ENCODE measurements at places on chromosomes 12 and 14. TPM values are rescaled to one million over a fixed set of nuclear protein-coding genes. Genes with fewer than 3 reads are reported as not detected.

DNA sequence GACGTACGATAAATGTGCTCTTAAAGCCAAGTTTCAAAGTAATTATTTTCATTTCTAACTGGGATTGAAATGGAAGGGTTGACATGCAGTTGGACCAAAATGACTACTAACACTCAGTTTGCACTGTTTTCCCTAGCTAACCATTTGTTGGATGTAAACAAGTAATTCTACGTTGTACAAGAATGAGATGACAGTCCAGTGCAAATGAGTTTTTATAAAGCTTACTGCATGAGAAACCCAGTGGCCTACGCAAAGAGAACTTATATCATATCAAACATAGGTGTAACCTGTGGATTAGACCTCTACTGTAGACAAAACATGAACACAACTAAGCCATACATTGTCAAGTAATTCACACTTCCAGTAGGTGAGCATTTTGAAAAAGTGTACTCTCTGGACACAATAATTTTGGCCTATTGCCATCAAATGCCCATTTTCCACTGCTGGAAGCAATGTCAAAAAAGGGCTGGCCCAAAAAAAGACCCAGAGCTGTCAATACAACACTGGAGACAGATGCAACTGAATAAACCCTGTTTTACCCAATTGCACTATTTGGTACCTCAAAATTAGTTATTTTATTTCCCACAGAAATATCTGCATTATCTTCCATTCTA, 12.8 kb downstream of the SLC38A2 start:
- DNase-seq = no peak

DNA sequence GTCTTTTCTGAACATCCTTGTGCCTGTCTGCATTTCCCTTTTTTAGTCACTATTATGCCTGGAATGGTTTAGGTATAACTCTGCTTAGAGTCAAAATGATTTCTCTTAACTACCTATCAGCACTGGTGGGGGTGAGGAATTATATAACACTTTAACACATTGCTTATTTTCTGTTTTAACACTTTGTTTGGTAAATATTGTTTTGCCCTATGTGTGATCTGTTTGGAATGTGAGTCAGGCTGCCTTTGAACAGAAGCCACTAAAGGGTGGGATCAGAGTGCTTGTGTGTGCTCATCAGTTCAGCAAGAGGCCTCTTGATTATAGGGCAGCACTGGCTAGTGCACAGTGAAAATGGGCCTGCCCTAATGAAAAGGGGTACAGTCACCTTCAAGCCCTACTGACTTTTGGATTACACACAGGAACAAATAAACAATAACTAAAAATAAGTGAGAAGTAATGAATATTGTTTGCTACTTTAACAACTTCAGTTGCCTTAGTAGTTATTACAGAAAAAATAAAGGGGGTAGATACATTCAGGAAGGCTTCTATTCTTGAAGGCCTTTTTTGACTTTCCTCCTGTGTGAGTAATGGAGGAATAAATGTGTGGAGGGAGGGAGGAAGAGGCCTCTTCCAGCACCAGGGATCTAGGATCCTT, 23.2 kb downstream of the NGDN start:
- no peak for DNase-seq

DNA sequence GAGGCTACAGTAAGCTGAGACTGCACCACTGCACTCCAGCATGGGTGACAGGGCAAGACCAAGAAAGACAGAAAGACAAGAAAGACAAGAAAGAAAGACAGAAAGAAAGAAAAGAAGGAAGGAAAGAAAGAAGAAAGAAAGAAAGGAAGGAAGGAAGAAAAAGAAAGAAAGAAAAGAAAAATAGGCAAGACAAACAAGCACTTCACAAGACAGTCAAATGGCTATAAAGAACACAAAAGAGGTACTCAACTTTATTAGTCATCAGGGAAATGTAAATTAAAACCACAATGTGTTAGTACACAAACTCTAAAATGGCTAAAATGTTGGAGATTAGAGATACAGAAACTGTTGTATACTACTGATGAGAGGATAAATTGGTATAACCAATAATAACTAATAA, 6.6 kb downstream of the ATXN3 start:
- no peak for DNase-seq

DNA sequence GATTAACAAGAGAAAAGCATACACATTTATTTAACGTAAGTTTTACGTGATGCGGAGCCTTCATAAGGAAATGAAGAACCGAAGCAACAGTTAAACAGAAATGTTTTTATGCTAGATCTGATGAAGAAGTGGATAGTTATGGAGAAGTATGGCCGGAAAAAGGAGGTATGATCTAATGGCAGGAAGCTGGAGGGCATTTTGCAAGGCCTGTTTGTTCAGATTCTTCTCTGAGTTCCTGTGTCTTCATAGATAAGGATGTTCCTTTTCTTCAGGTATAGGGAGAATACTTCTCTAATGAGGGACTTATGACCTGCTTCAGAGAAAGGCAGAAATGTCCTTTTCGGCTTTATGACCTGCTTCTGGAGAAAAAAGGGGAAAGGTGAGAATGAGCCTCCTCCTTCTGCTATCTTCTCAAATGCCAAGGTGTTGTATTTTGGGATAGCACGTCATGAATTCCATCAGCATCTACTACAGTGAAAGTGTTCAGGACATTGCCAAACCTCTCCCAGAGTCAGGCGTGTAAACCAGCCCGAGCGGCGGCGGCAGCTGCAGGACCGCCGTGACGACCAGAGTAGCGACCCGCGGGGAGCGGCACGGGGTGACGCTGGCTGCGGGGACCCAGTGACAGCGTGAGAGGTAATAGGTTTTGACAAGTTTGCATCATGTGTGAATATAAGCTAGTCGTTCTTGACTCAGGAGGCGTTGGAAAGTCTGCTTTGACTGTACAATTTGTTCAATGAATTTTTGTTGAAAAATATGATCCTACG, 33.7 kb upstream of the SGPP1 start:
- no peak for DNase-seq

Gene OR6C2
- total RNA-seq = not detected

GRCh38 chr14:61695695-61696527, 598 bp downstream of the HIF1A start:
- peak; percentile 9 for DNase-seq

GRCh38 chr14:76672123-76672522, 89.1 kb upstream of the VASH1 start:
- no peak for DNase-seq

DNA sequence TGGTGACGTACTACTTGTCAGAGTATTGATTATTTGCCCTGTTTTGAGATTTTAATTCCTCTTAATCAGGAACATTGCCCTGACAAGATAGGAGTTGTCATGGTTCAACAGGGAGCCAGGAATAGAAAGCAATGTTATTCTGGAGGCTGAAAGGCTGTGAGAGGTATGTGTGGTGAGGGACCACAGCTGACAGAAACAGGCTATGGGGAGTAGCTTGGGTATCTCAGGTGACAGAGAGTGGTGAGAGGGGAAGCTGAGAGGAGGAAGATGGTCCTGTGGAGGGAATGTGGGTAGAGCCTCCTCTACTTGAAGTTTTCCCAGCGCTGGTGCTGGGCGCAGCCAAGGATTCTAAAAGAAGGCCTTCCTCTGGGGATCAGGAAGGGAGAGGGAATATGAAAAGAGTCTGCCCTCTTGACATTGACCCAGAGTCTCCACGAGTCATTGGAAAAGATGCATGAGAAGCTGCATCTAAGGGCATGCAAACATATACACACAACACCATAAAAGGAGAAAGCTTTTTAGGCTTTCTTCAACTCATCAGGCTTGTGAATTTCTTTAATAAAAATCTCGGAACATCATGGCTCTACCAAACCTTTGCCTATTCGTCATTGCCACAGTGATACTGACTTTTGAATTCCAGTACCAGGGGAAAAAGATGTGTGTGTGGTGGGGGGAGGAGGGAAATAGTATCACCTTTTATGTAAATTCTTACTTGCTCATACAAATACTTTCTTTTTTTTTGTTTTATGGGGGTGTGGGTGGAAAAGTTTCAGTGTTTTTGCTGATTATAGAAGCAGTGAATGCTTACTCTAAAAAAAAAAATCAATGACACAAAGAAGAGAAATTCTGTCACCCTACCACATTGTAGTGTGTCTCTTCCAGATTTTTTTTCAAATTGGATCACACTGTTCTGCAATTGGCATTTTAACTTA, 39.9 kb upstream of the DHRS7 start:
- no peak for DNase-seq

DNA sequence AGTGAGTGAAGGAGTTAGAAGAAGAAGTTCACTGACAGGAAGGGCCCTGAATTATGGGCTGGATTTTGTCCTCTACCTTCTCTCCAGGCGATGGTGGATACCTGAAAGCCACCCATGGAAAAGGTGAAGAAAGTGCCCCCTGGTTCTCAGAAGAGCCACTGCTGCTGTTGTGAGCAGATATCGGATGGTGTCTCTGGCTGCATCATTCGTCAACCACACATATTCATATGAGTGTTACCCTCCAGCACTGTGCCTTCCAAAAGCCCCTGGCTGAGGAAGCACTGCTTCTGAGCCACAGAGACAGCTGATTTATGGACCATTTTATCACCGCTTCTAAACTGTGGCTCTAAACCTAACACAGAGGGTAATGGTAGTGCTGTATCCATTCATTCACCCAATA, 2.0 kb upstream of the ACTN1 start:
- no peak for DNase-seq

Gene HCAR3
- not detected for total RNA-seq

GRCh38 chr12:6765048-6765633, 1.0 kb upstream of the PTMS start:
- DNase-seq = no peak

Gene FBRSL1
- 20.2 TPM for total RNA-seq

- DNase-seq = no peak
Measured at GRCh38 chr12:73589220-73589619, 948.4 kb upstream of the ATXN7L3B start.

GRCh38 chr14:23062002-23062401, 4.7 kb upstream of the CDH24 start:
- DNase-seq = no peak

GRCh38 chr12:129564768-129565167, 339.1 kb downstream of the TMEM132D start:
- no peak for DNase-seq

Gene TBX3
- total RNA-seq = 0.81 TPM

DNA sequence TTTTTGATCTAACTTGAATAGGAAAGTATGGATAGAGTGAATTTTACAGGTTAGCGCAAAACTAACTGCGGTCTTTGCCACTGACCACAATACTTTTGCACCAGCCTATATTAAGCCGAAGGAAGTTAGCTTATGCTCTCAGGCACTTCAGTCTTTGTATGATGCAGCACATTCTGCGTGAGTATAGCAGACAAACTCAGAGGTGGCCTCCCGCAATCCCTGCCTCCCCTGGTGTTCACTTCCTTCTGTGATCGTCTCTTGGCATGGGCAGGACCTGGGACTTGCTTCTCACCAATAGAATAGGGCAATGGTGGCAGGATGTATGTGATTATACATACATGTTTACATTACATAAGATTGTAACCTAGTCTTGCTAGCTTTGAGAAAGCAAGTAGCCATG, 10.3 kb upstream of the SLC6A13 start:
- DNase-seq = no peak

DNA sequence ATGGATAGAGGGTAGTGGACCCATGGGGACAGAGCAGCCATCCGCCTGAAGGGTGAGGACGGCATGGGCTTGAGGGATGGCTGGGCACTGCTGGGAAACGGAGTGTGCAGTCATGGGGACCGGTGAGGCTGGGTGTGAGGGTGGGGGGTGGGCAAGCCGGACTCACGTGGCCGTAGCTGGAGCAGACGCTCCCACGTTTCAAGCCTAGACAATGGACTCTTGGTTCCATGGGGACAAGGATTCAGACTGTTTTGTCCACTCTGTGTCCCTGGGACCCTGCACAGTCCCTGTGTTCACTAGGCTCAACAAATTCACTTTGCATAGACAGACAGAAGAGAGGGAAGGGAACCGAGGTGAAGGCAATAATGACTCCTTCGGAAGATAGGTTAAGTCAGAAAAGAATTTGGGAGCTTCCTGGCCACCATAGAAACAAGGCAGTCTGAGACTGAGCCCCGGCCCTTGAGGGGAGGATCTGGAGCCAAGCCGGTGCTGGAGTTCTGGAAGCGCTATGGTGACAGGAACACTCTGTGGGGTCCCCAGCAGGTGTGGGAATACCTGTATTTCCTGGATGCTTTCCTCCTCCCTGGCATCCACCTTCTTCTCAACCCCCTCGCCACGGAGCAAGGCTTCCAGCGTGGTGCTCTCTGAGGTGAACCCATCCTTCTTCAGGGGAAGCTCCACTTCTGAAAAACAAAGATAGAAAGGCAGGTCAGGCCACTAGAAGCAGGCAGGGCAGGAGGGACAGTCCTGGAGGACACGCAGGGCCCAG, 162.5 kb downstream of the DPF3 start:
- no peak for DNase-seq
